ENCODE measurements at places on chromosomes 11 and 22. TPM values are rescaled to one million over a fixed set of nuclear protein-coding genes. Genes with fewer than 3 reads are reported as not detected.
A peak's percentile ranks its signal among the peaks of the same experiment; 100 is the strongest.

MN1 gene
- polyA plus RNA-seq = 0.81 TPM

HPS4 gene
- polyA plus RNA-seq = 14.9 TPM

DNA sequence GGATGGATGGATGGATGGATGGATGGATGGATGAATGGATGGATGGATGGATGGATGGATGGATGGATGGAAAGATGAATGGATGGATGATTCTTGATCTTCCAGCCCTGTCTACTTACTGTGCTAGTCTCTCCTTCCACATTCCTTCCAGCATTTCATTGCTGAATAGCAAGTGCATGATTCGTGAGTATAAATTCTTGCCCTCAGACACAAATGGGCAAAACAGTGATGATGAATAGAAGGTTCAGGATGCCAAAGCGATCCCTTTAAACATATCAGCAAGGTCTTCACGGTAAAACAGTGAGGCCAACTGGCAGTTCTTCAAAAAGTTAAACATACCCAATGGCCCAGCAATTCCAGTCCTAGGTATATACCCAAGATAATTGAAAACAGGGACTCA is 400.2 kb downstream of the MN1 start:
- no peak for DNase-seq

DNA sequence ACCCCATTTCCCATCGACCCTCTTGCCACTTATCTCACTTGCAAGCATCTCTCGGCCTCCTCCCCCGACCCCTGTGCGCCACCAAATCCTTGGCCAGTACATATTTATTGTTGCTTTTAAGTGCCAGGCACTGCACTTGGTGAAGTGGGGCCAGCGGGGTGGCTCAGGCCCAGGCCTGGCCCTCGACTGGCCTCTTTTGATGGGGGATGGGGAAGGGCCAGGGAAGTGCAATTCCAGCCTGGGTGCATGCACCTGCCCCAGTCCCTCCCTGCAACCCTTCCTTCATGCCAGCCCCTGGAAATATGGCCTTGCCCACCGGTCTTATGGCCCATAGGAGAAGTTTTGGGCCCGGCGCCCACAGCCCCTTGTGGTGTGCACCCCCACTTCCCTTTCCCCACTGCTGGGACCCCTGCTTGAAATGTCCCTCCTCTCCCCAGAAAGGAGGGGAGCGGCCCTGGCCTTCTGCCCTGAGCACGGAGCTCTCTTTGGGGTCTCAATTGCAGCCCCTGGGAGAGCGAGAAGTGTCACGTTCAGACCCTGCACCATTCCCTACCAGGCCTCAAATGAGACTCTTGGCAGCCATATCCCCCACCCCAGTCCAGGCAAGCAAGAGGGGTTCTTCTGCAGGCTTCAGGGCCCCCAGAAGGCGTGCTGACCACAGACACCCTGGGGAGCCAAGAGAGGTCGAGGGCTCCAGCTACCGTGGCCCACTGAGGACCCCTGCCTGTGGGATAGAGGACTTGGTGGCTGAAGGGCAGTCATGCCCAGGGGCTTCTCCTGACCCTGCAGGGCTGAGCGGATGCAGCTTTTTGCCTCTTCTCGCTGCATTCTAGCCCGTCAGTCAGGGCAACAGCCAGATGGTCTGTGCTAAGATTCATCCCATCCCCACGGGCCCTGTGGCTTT is 961 bp downstream of the SUSD2 start:
- no peak for DNase-seq

DNA sequence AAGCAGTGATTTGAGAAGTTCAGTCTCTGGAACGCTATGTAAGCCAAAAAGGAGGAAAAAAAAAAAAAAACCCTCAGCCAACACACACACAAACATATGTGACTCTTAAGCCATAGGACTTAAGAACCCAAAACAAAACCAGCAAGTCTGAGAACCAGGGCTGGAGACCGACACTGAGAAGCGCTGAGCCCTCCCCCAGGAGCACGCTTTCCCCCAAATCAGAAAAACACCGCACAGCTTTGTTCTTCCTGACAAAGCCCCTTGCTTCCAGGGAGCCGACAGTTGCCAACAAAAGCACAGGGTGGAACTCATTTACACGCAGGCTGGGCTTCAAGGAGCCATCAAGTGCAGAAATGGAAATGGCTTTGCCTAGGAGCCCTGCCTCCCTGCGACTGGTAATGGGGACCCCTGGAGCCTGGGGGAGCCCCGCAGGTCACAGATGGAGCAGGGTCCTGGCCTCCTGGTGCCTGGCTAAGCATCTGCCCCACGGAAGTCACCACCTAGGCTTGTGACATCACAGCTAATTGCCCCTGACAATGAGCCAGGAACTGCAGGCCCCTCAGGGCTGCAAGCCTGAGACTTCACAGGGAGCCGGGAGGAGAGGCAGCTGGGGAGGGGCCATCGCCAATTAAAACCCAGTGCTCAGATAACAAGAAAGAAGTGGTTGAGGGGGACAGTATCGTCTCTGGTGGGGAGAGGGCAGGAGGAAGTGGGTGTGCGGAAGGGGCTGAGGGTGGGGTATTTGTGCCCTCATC is 66.9 kb downstream of the NFAM1 start:
- DNase-seq = no peak

- no peak for DNase-seq
Measured at GRCh38 chr11:611001-611996, 4.5 kb downstream of the IRF7 start.

- DNase-seq = no peak
Measured at GRCh38 chr11:122306831-122307391, 190.9 kb upstream of the BLID start.

TRIM49 gene
- not detected for polyA plus RNA-seq

DNA sequence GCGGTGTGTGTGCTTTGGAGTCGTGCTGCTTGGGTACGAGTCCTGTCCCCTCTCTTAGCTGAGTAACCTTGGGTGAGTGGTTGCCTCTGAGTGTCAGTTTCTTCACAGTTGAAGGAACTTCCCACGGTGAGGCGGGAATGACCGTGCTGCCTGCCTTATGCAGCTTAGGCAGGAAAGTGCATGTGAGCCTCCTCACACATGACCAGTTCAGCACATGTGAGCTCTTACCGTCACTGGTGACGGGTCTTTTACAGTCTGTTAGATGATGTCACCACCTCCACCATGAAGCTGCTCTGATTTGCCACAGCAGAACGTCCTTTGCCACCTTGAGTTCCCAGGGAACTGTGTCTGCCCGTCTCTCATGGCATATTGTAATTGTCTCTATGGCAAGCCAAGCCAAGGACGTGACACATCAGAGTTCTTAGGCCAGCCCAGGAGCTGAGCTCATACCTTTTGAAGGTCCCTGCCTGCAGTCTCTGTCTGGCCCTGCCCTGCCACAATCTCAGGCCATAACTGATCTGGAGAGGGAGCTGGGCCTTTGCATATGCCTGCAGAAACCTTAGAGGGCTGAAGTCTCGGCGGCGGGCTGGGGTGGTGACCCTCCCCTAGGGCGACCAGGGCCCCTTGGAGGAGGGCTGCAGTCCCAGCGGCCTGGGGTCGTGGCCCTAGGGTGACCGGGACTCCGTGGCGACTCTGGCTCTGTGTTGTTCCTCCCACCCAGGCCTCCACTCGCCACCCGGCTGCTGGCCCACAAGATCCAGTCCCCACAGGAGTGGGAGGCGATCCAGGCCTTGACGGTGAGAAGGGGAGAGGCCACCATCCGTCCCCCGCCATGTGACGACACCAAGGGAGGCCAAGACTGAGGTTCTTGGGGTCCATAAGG is 7.8 kb downstream of the GGA1 start:
- DNase-seq = no peak

- DNase-seq = no peak
Measured at GRCh38 chr11:27857588-27857987, 157.3 kb upstream of the BDNF start.

DNA sequence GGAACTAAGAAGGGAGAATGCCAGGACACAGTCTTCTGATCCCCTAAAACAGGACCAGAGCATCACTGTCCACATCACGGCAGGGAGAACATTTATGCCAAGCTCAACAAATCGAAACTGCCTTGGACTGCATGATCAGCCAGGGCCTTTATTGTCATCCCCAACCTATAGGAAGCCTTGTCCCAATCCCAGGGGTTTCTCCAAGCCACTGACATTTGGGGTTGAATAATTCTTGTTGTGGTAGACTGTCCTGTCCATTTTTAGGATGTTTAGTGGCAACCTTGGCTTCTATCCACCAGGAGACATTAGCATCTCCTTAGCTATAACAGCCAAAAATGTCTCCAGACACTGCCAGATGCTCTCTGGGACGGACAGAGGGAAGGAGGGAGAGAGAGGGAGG is 37.1 kb downstream of the RPL27A start:
- DNase-seq = no peak

MS4A15 gene
- polyA plus RNA-seq = 0.09 TPM

- no peak for DNase-seq
Measured at GRCh38 chr11:70107191-70107590, 29.1 kb downstream of the ANO1 start.

PRR33 gene
- polyA plus RNA-seq = not detected

- no peak for DNase-seq
Measured at GRCh38 chr11:83523676-83524075, 237.5 kb upstream of the CCDC90B start.

PIH1D2 gene
- 1.2 TPM for polyA plus RNA-seq

DNA sequence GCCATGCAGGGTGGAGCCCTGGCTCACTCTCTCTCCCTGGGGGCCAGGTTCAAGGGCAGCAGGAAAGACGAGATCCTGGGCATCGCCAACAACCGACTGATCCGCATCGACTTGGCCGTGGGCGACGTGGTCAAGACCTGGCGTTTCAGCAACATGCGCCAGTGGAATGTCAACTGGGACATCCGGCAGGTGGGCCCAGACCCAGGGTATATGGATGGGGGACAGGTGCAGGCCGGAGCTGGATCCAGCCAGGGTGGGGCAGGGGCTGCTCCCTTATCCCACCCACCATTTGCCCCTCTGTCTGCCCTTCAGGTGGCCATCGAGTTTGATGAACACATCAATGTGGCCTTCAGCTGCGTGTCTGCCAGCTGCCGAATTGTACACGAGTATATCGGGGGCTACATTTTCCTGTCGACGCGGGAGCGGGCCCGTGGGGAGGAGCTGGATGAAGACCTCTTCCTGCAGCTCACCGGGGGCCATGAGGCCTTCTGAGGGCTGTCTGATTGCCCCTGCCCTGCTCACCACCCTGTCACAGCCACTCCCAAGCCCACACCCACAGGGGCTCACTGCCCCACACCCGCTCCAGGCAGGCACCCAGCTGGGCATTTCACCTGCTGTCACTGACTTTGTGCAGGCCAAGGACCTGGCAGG is 2.9 kb downstream of the TRPT1 start:
- no peak for DNase-seq

DNA sequence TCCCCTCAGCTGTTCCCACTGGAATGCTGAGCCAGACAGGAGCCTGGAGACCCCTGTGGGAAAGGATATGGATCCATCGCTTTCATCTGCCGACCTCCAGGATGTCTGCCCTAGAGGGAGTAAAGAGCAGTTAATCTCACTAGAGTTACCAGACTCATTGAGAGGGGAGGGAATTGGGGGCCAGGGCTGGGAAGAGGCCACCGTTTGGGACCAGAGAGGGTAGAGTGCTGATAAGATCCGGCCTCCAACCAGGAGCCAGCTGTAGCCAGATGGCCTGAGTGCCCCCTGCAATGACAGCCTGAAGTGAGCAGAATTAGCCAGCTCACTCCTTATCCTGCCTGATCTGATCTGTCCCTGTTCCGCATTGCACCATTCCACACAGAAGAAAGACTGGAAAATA is 3.7 kb upstream of the APLNR start:
- no peak for DNase-seq

NPTXR gene
- 0.22 TPM for polyA plus RNA-seq

DNA sequence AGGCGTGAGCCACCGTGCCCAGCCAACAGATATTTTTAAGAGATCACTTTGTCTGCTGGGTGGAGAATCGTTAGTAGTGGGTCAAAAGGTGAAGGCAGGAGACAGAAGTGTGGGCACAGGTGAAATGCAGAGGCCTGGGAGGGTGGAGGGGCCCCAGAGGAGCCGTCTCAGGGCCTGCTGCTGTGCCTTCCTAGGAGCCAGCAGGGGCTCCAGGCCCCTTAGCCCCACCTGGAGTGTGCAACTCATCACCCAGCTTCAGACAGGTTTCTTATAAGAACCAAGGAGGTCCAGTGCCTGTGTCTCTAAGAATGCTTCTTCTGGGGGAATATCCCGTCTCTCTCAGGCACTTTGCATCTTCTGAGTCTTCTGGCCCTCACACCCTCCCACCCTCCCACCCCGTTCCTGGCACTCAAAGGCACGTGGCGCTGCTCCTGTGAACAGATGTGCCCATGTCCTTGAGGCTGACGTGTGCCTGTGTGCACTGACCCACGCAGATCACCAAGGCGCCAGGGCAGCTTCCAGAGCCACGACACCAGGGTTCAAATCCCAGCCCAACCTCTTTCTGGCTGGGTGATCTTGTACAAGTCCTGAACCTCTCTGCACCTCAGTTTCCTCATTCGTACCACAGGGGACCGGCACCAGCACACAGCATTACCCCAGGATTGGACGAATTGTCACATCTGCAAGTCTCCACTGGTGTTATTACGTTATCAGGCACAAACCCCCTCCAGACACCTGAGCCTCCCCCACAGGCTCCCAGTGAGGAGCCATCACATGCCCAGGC is 3.4 kb downstream of the ARSA start:
- no peak for DNase-seq

SLC35F2 gene
- polyA plus RNA-seq = 14.5 TPM

- DNase-seq = no peak
Measured at GRCh38 chr11:104734998-104735397, 163.3 kb downstream of the CASP12 start.

DNA sequence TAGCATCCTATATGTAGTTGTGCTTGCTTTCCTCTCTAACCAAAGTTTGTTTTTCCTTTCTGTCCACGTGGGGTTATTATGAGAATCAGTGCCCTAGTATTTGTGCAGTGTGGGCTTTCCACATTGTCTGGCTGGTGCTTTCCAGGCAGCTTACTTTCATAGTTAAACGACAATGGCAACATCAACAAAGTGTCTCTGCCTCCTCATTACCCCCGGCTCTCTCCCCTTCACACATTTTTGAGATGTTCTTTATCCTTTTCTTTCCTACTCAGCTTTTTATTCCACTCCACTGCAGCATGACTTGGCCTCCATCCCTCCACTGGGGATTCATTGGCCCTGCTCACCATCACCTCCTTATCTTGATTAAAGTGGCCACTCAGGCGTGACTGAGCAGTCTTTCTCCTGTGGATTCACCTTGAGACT is 19.1 kb downstream of the SPECC1L start:
- no peak for DNase-seq

DNA sequence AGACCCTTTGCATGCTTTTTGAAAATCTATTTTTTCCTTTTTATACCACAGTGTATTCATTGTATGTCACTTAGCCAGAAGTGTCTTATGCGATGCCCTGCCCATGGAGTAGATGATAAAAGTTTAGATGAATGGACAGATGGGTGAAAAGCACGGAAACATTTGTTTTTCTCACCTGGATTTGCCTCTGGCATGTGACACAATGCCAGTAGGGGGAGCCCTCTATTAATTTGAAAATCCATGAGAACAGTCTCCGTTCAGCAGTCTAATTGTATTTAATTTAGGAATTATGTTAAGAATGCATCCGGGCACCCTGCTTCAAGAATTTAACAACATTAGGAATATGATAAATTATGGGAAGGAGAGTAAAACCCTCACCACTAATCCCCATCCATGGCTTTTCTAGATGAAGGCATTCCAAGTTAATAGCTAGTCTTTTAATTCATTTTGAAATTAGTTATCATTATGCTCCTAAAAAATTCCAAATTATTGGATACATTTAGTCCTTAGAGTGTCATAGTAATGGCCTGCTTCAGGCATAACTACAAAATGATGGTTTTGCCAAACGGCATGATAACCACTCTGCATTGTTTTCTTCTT is 55.3 kb upstream of the ALKBH3 start:
- peak; percentile 13 for DNase-seq

STK33 gene
- 5.3 TPM for polyA plus RNA-seq
